Colonic mucosa (tissue), 4 donors: ENCODE measurements at places on chromosomes 3 and 15. TPM values are rescaled to one million over a fixed set of nuclear protein-coding genes. Genes with fewer than 3 reads are reported as not detected.

GRCh38 chr3:177441813-177442646 is 244.7 kb upstream of the TBL1XR1 start:
- no peaks in the 10 kb centered on the region for H3K4me1 ChIP-seq
- no peak overlapping the region for H3K4me3 ChIP-seq
- peak overlapping the region; percentile 39 for H3K27ac ChIP-seq
- H3K36me3 ChIP-seq, result no peaks in the 10 kb centered on the region

GRCh38 chr3:151630035-151630434 is 103.7 kb upstream of the AADACL2 start:
- H3K36me3 ChIP-seq, result no peaks in the 10 kb centered on the region
- no peak overlapping the region for H3K4me3 ChIP-seq
- DNase-seq, result no peak
- no peaks in the 10 kb centered on the region for H3K4me1 ChIP-seq
- no peak overlapping the region for H3K27ac ChIP-seq

- H3K36me3 ChIP-seq, result no peaks in the 10 kb centered on the region
- no peaks in the 10 kb centered on the region for H3K4me1 ChIP-seq
- no peaks in the 10 kb centered on the region for H3K27me3 ChIP-seq
These were observed 86.3 kb downstream of the ARNT2 start for GRCh38 chr15:80490431-80490990.

The LAMB2 gene
- total RNA-seq, result 83.5 TPM

DNA sequence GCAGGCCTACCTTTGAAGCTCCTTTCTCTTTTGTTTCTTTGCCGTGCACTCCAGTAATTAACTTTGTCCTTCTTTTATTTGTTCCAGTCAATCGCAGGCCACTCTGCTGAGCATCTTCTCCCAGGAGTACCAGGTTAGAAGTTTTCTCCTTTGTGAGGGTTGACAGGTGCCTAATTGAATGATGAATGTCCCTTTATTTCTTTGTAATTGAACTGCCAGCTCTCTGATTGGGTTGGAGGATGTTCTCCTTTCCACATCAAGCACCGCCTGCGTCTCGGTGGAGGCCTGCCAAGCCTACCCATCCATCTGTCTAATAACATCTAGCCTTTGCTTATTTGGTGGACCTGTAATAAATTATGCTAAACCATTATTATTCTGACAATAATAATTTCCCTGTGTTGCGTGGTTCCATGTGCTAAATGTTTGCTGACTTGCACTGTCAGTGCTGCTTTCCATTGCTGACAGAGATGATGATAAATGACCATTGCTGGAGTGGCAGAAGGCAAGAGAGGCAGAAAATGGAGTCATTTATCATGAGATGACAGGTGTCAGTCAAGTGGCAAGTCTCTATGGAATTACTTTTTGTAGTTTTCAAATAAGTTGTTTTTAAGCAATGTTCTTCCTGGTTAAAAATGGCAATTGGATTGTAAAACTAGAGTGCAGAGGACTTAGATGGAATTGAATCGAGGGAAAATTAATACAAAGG is 64.9 kb downstream of the CDIN1 start:
- H3K4me1 ChIP-seq, result no peaks in the 10 kb centered on the region
- H3K36me3 ChIP-seq, result no peaks in the 10 kb centered on the region
- no peak overlapping the region for H3K27ac ChIP-seq

The DPPA2 gene
- total RNA-seq, result not detected

The SLC15A2 gene
- 3.1 TPM for total RNA-seq

GRCh38 chr3:18751514-18751913 is 326.4 kb upstream of the SATB1 start:
- no peak overlapping the region for H3K4me3 ChIP-seq
- H3K4me1 ChIP-seq, result no peaks in the 10 kb centered on the region
- no peaks in the 10 kb centered on the region for H3K36me3 ChIP-seq
- DNase-seq, result no peak
- H3K27me3 ChIP-seq, result no peaks in the 10 kb centered on the region

- H3K27me3 ChIP-seq, result no peaks in the 10 kb centered on the region
- H3K4me3 ChIP-seq, result no peak overlapping the region
- peaks cover 4% of the 10 kb centered on the region for H3K4me1 ChIP-seq
- DNase-seq, result no peak
- H3K27ac ChIP-seq, result no peak overlapping the region
These were observed 45.7 kb downstream of the GSK3B start for GRCh38 chr3:120048355-120049041.

The GASK1A gene
- total RNA-seq, result 1.3 TPM

GRCh38 chr3:111758642-111759041 is 100.4 kb upstream of the PHLDB2 start:
- no peak for DNase-seq
- no peak overlapping the region for H3K4me3 ChIP-seq
- no peaks in the 10 kb centered on the region for H3K27me3 ChIP-seq
- H3K27ac ChIP-seq, result no peak overlapping the region
- H3K36me3 ChIP-seq, result no peaks in the 10 kb centered on the region
- no peaks in the 10 kb centered on the region for H3K4me1 ChIP-seq

GRCh38 chr3:4460334-4460733 is 6.7 kb downstream of the SUMF1 start:
- no peak for DNase-seq
- H3K27ac ChIP-seq, result no peak overlapping the region
- H3K27me3 ChIP-seq, result no peaks in the 10 kb centered on the region

The ITIH4 gene
- 2.1 TPM for total RNA-seq

- H3K27me3 ChIP-seq, result no peaks in the 10 kb centered on the region
- DNase-seq, result peak; percentile 90
- H3K36me3 ChIP-seq, result no peaks in the 10 kb centered on the region
- H3K27ac ChIP-seq, result peak overlapping the region; percentile 88
- H3K4me1 ChIP-seq, result peaks cover 14% of the 10 kb centered on the region
These were observed 708 bp upstream of the GCHFR start for GRCh38 chr15:40762919-40763800.

DNA sequence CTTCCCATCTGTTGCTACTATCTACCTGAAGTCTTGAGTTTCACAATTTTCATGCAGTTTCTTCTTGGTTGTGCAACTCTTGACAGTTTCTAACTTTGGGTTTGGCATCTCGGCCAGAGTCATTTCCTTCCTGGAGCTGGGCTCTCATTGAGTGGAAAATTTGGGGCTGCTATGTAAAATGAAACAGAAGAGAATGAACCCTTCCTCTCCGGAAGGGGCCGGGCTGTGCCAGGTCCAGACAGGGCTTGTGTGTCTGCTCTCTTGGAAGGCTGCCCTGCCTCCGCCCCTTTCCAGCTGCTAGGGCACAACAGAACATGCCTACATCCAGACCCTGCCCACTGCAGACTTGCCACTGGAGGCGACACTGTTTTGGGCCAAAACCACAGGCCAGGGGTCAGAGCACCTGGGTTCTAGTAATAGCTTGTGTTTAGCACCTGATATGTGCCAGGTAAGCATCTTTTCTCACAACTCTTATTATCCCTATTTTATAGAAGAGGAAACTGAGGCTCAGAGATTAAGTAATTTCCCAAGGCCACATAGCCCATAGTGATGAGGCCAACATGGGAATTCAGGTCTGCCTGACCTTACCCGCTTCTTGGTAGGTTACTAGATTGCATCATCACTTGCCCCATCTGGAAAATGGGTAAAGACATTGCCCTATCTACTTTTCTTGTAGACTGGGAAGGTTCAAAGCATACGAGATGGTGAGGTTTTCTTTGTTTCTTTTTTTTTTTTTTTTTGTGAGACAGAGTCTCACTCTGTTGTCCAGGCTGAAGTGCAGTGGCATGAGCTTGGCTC is 25.0 kb downstream of the IRAK2 start:
- peak overlapping the region; percentile 37 for H3K27ac ChIP-seq
- H3K4me1 ChIP-seq, result peaks cover 30% of the 10 kb centered on the region
- no peak overlapping the region for H3K4me3 ChIP-seq
- no peaks in the 10 kb centered on the region for H3K27me3 ChIP-seq
- peak; percentile 81 for DNase-seq
